ENCODE measurements at places on chromosomes 6 and 20.

- DNase-seq, result no peak
Measured at GRCh38 chr6:1611322-1611571, 1.5 kb downstream of the FOXC1 start.

DNA sequence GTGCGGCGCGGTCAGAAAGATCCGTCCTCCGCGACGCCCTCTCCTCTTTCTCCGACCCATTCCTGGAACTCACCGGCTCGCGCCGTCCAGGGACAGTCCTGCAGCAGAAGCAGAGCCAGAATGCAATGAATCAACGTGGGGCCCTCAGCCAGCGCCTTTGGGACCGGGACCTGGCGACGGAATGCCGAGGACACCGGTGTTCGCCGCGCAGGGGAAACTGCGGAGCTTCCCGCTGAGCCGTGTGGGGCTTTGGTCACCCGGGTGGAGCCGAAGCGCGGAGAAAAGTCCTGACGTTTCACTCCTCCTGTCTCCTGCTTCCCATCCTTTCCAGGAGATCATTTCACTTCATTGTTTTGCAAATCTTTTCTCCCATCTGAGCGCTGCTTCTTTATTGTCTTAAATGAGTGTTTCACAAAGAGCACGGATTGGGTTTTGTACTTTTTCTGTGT lies 26.5 kb downstream of the ULBP1 start:
- DNase-seq, result no peak

DNA sequence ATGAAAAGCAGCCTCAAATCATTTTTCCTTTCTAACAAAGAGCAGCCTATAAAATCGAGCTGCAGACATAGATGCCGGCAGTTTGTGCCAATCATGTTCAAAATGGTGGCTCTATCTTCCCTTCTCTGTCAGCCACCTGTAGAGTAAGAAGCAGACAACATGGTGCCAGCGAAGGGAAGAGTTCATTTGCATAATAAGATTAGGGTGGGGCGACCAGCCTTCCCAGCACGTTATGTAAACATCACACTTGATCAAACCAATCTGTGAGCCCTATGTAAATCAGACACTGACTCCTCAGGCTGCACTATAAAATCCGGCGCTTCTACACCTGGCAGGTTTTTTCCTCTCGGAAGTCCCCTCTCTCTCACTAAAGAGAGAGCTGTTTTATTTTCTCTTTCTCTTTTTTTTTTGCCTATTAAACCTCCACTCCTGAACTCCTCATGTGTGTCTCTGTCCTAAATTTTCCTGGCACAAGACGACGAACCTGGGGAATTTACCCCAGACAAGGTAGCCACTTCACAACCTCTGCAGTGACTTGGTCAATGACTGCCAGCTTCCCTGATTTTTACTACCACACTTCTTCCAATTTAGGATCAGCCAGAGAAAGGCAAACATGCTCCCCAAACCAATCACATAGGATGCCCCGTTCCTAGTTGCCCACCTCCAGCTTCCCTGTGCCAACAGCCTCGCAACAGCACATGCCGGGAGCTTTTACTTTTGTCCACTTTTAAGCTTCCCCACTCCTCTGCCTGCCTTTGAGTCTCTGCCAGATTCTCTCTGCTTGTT lies 12.9 kb downstream of the TPMT start:
- no peak for DNase-seq

GRCh38 chr6:52933778-52934177 lies 24.3 kb upstream of the GSTA3 start:
- no peak for DNase-seq

GRCh38 chr6:96947055-96947454 lies 22.5 kb downstream of the KLHL32 start:
- no peak for DNase-seq

DNA sequence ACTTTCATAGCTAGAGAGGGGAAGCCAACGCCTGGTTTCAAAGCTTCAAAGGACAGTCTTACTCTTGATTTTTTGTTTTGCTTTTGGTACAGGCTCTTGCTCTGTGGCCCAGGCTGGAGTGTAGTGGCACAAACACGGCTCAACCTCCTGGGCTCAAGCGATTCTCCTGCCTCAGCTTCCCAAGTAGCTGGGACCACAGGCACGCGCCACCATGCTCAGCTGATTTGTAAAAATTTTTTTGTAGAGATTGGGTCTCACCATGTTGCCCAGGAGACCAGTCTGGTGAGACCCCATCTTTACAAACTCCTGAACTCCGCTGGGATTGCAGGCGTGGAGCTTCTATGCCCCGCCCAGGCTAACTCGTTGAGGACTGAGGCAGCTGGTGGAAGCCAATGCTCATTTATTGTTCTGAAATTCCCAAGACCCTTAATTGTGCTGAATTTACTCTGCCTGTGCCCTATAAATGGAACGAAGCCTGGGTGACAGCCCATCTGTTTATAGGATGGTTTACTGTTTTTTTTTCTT lies 18.0 kb downstream of the SRSF3 start:
- DNase-seq, result no peak

DNA sequence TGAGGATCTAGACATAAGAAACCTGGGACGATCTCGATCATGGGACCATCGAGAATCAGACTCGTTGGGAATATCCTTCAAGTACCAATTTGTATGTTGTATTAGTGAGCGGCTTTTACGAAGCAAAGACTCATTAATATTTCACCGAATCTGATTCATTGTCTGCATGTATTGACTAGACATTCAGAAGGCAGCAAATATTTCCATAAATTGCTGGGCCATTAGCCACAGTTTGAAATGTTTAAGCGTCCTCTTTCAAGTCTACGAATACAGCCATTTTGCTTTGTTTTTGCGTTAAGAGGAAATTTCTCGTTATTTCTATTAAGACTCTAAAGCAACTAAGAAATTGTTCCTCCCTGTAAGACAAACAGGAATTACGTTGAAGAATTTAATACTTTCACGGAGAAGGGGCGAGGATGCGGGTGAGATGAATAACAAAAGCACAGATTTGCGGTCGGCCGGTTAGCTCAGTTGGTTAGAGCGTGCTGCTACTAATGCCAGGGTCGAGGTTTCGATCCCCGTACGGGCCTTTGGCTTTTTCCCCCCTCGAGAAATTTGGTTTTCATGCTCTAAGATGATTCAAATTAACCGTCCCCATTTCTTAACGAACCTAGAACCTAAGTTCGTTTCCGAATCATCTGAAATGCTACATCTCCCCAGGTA lies 18.5 kb downstream of the POM121L2 start:
- no peak for DNase-seq

- no peak for DNase-seq
Measured at GRCh38 chr20:14879020-14879697, 541.7 kb upstream of the FLRT3 start.

- no peak for DNase-seq
Measured at GRCh38 chr20:31675828-31676608, 38.3 kb downstream of the COX4I2 start.

GRCh38 chr6:32298632-32299336 lies 72.9 kb downstream of the TSBP1 start:
- no peak for DNase-seq

All from inflammatory macrophage treated with lipopolysaccharide for 4 hours (primary cell).